Activated naive CD8-positive, alpha-beta T cell treated with anti-CD3 and anti-CD28 coated beads, Interleukin-2, amount 50 U/mL, for 16 hours (primary cell): ENCODE measurements at places on chromosomes 7 and 10.
A peak's percentile ranks its signal among the peaks of the same experiment; 100 is the strongest.

GRCh38 chr7:117193564-117193963 is 129.3 kb downstream of the WNT2 start:
- no peak for DNase-seq

- peak; percentile 20 for DNase-seq
Measured at GRCh38 chr10:94320285-94320914, 42.3 kb downstream of the NOC3L start.

GRCh38 chr7:18667466-18667865 is 171.9 kb downstream of the HDAC9 start:
- no peak for DNase-seq

DNA sequence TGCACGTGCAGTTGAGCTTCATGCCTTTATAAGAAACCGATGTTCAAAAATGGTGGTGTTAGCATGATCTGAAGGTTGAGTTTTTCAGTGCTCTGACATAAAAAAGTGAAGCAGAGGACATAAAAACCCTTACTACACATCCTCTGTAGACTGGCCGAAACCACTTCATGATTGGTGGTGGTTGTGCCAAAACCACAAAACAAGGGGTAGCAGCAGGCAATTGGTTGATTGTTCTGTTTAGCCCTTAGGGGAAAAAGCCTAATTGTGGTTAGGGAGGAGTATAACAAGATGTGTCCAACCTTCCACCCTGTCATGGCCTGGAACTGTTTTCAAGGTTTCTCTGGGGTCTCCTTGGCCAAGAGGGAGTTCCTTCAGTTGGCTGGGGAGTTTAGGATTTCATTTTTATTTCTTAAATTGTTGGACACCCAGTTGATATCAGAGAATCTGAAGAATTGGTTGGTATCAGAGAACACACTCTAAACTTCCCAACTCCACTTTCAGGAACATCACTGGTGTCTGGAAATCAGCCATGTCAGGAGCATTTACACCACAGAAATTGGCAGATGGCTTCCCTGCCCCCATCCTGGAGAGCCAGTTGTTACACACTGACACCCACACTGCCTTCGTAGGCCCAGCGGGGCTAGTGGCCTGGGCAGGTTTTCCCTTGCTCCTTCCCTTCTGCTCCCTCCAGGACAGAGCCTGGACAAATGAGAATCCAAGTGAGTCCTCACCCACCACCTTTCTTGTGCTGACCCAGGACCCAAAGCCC is 18.8 kb downstream of the MRPS24 start:
- DNase-seq, result no peak

- no peak for DNase-seq
Measured at GRCh38 chr7:4951903-4952636, 6.9 kb downstream of the MMD2 start.

DNA sequence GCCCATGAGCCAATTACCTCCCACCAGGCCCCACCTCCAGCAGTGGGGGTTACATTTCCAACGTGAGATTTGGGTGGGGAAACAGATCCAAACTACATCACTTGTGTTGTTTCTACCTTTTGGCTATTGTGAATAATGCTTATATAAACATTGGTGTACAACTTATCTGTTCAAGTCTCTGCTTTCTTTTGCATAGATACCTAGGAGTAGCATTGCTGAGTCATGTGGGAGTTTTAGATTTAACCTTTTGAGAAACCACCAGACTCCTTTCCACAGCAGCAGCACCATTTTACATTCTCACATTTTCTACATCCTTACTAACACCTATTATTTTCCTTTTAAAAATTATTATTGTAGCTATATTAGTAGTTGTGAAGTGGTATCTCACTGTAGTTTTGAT is 14.4 kb upstream of the FRA10AC1 start:
- no peak for DNase-seq

DNA sequence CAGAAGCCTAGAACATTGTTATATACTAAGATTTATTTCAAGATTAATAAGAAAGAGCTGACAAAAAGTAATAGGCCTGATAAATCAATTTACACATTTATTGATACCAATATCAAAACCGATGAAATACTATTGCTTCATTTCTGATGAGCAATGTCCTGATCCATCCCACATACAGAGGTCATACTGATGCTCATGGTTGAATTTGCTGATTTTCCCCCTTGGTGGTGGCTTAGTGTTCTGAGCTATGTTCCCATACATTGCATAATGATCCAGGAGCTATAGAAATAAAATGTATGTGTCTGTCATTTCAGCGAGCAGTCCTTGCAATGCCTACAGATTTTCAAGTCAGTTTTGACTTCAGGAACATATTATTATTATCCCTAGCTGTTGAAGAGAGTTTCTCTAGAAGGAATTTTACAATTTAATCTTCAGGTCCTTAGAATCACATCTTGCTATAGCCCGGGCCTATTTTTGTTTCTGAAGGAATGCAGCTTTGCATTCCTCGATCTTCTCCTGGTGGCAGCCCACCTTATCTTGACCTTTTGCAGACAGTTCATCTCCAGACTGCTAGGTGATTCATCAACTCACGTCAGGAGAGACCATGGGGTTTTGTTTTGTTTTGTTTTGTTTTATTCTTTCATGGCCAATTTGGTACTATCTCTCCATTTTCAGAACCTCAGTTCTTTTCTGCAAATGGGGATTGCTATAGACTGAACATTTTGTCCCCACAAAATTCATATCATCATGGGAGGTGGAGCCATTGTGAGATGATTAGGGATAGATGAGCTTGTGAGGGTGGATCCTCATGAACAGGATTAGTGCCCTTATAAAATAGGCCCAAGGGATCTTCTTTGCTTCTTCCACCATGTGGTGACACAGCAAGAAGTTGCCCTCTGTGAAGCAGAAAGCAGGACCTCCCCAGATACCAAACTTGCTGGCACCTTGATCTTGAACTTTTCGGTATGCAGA is 465.6 kb upstream of the IGFBP3 start:
- DNase-seq, result no peak

GRCh38 chr10:66838656-66839055 is 87.2 kb upstream of the LRRTM3 start:
- no peak for DNase-seq

DNA sequence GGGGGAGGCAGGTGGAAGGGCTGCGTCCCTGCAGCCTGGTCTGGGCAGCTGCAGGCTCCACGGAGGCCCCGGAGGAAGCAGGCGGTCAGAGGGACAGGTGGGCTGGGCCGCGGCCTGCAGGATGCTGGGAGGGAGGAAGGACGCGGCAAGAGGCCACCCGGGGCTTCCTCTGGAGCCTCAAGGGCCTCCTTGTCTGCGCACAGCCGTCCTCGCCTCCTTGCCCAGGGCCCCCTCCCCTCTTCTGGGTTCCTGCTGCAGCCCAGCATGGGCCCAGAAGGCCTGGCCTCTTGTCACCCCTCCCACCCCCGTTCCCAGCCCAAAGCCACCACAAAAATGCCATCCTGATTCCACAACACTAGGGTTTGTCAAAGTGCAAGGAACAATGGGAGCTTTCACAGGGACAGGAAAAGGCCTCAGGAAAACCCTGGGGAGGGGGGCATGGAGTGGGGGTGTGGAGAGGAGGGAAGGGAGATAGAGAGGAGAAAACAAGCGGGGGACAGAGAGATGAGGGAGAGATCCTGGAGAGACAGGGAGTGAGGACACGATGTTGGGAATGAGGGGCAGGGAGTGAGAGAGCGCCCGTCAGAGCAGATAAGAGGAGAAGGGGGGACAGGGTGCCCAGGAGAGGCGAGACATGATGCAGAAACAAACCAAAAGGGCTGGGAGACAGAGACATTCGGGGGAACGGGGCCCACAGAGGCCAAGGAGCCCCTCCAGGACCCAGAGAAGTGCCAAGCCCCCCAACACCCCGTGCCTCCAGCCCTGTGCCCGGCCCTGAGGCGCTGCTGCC is 41.8 kb downstream of the ZCCHC24 start:
- DNase-seq, result no peak

- no peak for DNase-seq
Measured at GRCh38 chr10:110558041-110558440, 9.5 kb upstream of the SMC3 start.

- no peak for DNase-seq
Measured at GRCh38 chr7:67619175-67619574, 622.5 kb downstream of the TYW1 start.

DNA sequence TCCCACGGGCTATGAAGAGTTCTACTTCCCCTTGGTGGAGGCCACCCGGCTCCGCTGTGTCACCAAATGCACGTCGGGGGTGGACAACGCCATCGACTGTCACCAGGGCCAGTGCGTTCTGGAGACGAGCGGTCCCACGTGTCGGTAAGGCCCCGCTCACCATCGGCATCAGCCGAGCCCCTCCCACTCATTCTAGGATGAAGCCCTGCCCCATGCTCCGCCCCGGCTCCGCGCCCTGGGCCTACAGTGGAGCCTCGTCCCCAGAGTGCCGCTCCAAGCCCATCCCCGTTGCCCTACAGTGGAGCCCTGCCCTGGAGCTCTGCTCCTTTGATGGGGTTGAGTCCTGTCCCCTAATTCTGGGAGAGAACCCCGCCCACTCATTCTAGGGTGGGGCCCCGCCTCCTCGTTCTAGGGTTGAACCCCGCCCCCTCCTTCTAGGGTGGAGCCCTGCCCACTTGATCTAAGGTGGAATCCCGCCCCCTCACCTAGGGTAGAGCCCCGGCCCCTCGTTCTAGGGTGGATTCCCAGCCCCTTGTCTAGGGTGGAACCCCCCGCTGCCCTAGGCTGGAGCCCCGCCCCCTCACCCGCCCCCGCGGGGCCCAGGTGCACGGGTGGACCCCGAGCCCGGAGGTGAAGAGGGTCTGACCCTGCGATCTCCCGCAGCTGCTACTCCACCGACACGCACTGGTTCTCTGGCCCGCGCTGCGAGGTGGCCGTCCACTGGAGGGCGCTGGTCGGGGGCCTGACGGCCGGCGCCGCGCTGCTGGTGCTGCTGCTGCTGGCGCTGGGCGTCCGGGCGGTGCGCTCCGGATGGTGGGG is 3.4 kb upstream of the MUC12 start:
- DNase-seq, result peak; percentile 48

DNA sequence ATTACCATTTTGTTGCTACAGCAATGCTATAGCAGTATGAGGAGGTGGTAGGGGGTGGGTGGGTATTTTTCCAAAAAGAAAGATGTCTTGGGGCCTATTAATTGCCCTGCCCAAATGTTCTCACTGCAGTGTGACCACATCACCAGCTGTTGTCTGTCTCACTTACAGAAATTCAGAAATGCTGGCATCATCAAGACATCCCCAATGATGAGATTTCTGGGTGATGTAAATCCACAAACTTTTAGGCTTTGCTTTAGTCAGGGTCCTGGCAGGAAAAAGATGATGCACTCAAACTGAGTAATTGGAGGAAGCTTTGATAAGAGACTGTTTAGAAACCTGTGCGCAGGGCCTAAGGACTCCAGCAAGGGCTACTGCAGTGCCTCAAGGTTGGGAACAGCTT is 56.2 kb upstream of the OPN4 start:
- no peak for DNase-seq

- DNase-seq, result no peak
Measured at GRCh38 chr10:15314482-15315045, 56.5 kb downstream of the FAM171A1 start.

GRCh38 chr7:122457969-122458368 is 153.4 kb upstream of the FEZF1 start:
- DNase-seq, result no peak

DNA sequence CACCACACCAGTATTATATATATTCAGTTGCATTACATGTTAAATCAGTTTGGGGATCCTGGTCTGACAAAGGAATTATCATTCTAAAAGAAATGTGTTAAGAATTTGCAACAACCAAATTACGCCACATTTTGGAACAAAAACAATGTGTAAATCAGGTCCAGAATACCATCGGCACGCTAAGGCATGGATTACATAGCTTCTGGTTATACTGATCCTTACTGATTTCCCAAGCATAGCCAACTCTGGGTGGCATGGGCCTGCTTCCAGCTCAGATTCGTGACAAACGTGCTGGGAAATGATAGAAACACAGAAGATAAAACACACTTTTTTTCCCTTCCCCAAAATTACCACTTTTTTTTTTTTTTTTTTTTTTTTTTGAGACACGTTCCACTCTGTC is 660.0 kb downstream of the SORCS1 start:
- DNase-seq, result no peak

- DNase-seq, result no peak
Measured at GRCh38 chr7:115971506-115971905, 59.1 kb downstream of the TFEC start.

GRCh38 chr10:126191192-126191591 is 197.1 kb downstream of the ADAM12 start:
- no peak for DNase-seq

DNA sequence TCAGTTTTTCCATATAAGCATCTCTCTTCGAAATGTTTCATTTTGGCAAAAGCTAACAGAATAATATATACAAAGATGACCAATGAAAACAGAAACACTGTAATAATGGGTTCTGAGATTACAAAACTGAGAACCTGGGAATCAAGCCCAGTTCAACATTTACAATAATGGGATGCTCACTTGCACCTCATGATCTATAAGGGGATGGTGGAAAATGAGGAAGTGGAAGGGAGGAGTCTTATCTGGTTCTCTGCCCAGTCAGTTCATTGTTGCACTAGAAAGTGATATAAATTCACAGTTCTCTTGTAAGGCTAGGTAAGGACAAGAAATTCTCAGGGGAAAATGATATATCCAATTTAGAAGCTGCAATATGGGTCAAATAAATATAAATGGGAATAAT is 31.7 kb upstream of the RHOBTB1 start:
- DNase-seq, result no peak

GRCh38 chr7:123747620-123748141 is 1.1 kb downstream of the WASL start:
- DNase-seq, result no peak

GRCh38 chr10:11533328-11533781 is 78.1 kb downstream of the USP6NL start:
- no peak for DNase-seq

GRCh38 chr10:6045314-6045848 is 16.8 kb downstream of the IL2RA start:
- DNase-seq, result no peak

DNA sequence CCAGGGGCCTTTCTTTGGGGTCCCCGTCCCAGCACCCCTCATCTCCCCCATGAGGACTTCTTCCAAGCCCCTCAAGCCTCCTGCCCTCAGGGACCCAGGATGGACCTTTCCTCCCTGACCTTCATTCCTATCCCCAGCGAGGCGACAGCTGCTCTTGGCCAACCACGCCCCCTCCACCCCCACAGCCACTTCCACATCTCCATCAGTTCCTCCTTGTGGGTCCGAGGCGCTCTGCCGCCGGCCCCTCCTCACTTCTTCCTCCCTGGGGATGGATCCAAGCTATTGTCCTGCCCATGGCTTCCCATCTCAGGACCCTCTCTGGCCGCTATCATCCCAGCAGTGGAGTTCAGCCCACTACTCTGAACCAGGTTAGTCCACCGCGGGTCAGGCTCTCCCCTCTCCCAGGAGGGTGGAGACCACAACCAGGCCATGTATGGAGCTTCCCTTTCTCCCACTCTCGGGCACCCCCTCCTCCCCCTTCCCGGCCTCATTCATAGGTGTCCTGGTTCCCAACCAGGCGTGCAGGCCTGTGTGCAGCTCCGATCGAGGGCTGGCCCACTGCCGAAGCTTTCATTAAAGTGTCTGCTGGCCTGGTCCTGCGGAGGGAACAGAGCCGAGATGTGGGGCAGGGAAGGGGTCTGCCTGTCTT is 1.7 kb upstream of the SH2B2 start:
- DNase-seq, result no peak
